ENCODE measurements at places on chromosomes 4 and X.

DNA sequence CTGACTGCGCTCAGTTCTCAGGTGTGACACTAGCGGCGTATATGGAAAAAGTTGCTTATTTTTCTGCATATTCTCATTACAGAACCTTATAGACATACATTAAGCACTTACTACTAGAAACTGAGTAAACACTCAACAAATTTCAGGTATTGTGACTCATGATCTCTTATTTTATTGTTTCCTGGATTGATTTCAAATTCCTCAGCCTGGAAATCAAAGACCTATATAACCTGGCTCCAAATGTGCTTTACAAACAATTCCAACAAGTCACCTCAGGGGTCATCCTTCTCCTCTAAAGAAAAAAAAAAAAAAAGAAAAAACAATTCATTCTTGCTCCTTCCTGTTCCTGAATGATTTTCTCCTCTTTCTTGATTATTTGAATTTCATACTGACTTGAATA lies 152.3 kb downstream of the ADAM29 start:
- DNase-seq, result no peak

DNA sequence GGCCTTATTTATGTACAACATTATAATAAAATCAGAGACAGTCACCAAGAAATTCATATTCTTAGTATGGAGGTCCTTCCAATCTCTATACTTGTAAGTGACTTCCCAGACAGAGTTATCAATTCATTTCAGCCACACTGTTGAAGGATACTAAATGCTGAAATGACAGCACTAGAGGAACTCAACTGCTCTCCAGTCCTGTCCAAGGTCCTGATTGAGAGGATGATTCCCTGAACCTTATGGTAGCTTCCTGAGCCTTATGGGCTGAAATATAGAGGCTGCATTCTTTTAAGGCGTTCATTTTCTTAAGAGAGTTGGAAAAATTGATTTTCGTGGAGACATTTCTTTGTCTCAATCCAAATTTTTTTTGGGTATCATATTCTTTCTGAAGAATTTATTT lies 205.9 kb downstream of the TLL1 start:
- no peak for DNase-seq

GRCh38 chrX:84729809-84730208 lies 227.6 kb upstream of the HDX start:
- DNase-seq, result peak; percentile 1

- no peak for DNase-seq
Observed at GRCh38 chrX:153523269-153523668, 5.8 kb downstream of the ATP2B3 start.

GRCh38 chrX:130413415-130413814 lies 11.6 kb downstream of the RBMX2 start:
- DNase-seq, result no peak

DNA sequence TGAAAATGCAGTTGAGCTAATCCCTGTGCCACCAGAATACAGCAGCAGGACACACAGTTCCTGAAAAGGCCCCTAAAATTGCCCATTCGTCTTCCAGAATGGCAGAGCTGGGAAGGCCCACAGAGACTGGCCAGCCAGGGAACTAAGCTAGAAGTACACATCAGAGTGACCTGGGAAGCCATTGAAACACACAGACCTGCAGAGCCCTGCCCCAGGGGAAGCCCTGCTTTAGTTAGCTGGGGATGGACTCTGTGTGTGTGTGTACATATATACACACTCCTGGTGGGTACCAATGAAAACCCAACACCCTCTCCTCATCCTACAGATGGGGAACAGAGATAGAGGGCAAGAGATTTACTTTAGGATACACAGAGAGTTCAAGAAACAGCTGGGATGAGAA lies 227.7 kb downstream of the HS6ST2 start:
- no peak for DNase-seq

GRCh38 chrX:129637217-129638109 lies 17.3 kb downstream of the APLN start:
- DNase-seq, result no peak

DNA sequence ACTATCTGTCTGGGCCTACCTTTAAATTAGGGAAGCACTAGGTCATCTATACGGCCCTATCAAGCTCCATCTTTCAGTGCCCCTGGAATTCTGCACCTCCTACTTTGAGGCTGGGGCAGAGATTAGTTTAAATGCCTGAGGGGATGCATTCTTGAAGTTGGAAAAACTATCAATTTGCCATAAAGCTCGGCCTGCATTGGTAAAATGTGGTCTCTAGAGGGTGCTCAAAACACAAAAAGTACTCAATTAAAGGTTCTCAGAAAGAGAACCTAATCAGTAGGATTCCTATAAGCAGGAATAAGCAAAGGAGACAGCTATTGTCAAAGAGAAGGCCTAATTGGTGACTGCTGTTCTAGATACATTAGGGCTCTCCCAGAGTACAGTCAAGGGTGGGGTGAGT lies 111.7 kb downstream of the AMER1 start:
- no peak for DNase-seq

DNA sequence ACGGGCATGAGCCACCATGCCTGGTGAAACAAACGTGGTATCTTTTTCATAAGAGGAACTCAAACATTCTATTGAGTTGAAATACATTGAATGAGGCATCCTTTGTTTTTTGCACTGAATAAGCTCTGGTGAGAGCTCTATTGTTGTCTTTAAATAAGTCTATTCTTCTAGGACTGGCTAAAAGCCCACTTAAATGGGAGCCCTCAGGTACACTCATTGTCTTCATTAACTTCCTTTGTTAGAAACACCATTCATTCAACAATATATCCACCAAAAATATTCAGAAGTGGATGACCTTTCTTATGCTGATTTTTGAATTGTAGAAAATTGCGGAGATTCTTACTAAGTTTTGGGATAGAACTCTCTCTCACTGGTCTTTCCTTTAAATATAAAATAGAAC lies 568.0 kb downstream of the IL1RAPL1 start:
- DNase-seq, result no peak

GRCh38 chr4:127165971-127166370 lies 466.8 kb upstream of the INTU start:
- no peak for DNase-seq

- DNase-seq, result no peak
Observed at GRCh38 chr4:41379230-41379629, 122.5 kb downstream of the UCHL1 start.

DNA sequence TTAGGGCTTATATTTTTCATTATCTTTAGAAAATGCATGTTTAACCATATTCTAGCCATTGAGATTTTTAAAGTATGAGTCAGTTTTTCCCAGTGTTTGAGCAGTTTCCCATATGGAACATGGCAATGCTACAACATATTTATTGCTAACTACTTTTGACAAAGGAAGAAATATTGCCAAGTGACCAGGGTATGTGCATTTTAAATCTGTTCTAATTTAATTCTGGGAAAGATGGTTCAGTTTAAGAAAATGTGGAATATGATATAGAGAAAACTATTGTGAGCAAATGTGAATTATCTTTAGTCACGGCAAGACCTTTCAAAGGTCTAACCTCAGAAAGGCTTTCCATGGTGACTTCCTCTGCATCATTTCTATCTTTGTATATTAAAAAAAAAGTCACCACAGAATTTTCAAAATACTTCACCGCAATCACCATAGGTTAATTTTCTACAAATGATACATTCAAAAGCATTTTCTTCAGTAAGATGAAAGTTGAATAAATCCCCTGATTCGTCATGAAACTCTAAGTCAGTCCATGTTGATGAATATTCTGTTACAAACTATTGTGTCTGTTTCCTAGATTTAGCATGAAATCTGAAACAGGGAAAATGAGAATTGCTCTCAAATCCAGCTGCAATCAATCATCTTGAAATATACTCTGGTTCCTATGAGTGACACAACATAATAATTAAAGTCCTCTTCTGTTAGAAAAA lies 2349.0 kb upstream of the TENM3 start:
- no peak for DNase-seq

DNA sequence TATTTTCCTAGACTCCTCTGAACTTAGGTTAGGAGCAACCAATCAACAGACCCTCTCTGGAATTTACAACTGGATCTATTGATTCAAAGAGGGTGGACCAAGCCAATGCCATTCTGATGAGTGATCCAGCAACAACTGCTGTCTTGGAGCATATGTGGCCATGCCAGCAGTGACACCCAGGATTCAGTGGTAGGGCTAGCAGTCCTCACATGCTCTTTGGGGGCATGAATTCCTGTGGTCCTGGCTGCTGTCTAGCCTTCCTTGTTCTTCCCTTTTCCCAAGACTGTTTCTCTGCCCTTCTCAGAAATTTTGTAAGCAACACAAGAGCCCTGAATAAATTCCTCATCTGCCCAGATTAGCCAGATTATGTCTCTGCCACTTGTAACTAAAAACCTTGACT lies 61.5 kb upstream of the GATB start:
- DNase-seq, result no peak

DNA sequence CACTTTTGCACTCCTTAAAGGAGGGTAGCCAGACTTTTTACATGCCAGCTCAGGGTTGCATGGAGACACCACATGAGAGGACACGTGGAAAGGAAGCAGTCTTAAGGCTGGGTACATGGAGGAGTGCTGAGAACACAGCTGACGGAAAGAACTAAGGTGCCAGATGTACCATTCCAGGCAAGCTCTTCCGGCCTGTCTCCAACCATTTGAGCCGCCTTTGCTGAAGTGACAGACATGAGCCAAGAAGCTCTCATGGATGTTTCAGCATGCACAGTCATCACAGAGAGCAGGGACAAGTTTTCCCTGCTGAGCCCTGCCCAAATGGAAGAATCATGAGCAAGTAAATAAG lies 83.4 kb upstream of the BMP2K start:
- no peak for DNase-seq

DNA sequence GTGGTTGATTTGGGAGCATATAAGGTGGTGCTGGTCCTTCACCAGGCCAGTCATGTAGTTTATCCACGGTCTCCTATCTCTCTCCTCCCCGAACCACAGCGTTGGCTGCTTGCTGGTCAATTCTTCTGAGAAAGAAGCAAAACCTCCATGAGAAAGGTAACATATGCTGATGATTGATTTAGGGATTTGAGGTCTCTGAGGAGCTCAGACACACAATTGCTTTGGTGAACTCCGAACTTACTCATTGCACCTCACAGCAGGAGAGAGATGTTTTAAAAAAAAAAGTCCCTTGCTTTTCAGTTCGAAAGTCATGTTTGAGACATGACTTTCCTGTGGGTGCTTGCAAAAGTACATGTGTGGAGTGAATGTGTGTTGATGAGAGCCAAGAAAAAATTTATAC lies 100.2 kb downstream of the TSPAN7 start:
- no peak for DNase-seq

- DNase-seq, result no peak
Observed at GRCh38 chrX:47620303-47620685, 637 bp upstream of the SYN1 start.

- peak; percentile 71 for DNase-seq
Observed at GRCh38 chr4:82372517-82373485, 990 bp downstream of the HNRNPD start.

GRCh38 chr4:53619431-53619830 lies 28.1 kb upstream of the LNX1 start:
- no peak for DNase-seq

DNA sequence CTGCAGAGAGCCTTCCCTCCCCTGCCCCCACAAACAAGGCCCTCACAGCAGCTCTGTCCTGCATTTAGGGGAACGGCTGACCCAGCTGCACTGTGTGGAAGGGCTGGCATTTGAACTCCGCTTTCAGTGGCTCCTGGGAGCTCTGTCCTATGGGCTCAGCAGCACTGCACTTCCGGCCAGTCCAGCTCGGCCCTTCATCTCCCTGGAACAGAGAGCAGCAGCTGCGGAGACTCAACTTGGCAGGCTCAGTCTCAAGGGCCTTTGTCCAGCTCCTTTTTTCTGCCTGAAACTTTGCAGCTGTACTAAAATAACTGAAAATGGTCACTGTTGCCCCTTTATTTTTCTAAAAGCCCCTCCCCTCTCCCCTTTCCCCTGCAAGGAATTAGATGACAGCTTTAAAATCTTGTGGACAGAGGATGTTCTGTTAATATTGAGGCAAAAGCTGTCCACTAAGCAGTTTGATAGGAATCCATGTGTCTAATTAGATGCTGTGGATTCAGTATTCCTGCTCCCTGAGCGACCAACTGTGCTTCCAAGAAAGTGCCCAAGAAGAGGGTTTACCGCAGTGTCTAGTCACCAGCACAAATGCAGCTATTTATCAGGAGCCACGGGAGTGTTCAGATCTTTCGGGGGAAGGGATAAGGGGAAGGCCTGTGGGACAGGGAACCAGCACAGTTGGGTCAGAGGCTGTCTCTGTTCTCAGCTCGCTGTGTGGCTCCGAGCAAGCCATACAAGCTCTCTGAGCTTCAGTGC lies 133.1 kb downstream of the AFAP1 start:
- no peak for DNase-seq

DNA sequence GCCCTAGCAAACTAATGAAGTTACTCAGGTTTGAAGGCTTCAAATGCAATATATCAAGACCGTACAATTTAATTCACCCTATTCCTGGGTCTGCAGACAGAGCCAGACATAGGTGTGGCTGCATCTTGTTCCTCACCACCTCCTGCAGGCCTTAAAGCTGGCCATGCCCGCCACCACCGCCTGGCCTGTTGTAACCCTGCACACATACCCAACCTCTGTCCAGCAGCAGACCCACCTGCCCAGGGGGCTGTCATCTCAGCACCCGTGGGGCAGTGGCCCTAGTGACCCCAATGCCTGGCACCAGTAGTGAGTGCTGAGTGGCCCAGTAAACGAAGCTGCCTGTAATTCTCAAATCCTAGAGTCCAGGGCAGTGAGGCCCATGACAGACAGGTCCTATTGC lies 40.7 kb downstream of the ZBTB49 start:
- no peak for DNase-seq

DNA sequence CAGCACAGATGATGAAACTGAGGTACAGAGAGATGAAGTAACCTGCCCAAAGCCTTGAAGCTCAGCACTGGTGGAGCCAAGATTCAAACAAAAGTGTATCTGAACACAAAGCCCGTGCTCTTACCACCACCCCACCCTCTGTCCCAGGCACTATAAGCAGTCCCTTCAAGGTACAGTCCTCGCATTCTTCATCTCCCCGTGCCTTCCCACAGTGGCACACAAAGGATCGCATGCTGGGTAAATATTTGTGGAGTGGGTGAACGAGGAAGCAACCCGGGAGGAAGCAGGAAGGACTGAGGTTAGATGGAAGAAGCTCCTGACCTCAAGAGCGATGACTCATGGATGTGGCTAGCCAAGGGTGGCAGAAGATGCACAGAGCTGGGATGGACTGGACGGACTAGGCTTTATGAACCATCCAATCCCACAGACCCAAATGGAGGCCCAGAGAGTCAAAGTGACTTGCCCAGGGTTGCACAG lies 18.4 kb downstream of the IQSEC2 start:
- DNase-seq, result peak; percentile 33

DNA sequence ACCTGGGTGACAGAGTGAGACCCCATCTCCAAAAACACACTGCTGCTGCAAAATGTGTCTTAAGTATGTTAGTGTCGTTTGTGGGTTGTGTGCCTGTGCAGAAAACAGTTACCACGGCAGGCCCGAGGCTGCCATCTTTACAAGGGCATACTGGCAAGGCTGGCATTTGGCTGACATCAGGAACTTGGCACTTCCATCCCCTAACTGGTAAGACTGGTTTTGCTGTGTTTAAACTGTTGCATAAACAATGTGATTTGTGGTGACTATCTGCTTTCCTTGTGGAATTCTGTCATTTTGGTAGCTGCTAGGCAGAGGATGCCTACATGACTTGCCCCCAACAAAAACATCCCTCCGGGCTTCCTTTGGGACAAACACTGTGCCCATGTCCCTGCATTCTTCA lies 12.3 kb downstream of the LRP2BP start:
- no peak for DNase-seq

GRCh38 chr4:75726577-75726976 lies 2.2 kb downstream of the USO1 start:
- no peak for DNase-seq

GRCh38 chr4:16993956-16994840 lies 95.8 kb upstream of the LDB2 start:
- DNase-seq, result no peak
